ENCODE measurements at places on chromosomes 3 and 15.
A peak's percentile ranks its signal among the peaks of the same experiment; 100 is the strongest.

DNA sequence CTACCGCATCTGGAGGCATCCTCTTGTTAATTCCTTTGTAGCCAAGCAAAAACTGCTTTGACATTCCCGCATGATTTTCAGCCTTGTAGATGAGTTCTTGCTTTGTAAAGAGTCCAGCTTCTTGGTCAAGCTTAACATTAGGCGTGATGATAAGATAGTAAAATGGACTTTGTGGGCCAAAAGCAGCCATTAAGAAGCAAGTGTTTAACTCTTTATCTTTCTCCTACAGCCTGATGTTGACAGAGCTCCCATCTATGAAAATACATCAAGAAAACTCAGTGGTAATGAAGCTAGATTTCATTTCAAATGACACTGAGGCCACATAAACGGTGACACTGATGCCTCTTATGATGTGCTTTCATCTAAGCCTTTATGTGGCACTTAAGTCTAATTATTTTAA, 33.2 kb downstream of the FNDC3B start:
- no peak for DNase-seq

GRCh38 chr3:177370246-177370822, 173.1 kb upstream of the TBL1XR1 start:
- DNase-seq: no peak

GRCh38 chr3:154775821-154776548, 304.1 kb upstream of the MME start:
- peak; percentile 75 for DNase-seq

DNA sequence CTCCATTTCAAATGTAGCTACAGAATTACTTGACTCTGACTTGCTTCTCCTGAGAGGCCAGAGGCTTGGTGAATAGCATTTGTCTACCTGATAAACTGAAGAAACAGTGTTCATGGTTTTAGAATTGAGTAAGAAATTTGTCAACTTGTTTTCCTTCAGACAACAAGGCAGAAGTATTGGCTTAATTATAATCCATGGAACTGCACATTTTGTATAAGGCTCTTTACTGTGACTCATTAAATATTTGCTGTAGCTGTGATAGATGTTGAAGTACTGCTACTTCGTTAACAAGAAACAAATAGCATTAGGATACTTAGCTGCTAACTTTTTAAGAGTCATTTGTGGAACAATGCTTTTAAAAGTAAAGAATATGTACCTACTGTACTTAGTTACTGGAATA, 4.6 kb downstream of the UNC13C start:
- DNase-seq: no peak

GRCh38 chr3:146249921-146250320, 984 bp downstream of the PLSCR4 start:
- DNase-seq: no peak

DNA sequence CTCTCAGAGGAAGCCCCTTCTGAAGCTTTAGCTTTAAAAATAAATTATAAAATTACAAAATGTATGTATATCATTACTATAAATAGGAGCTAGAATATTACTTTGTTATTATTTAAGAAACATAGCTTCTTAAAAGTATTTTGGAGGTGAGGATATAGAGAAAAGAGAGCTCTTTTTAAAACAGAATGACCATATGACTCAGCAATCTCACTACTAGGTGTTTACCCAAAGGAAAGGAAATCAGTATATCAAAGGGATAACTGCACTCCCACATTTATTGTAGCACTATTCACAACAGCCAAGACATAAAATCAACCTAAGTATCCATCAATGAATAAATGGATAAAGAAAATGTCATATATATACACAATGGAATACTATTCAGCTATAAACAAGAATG, 119.6 kb downstream of the DMXL2 start:
- DNase-seq: no peak

DNA sequence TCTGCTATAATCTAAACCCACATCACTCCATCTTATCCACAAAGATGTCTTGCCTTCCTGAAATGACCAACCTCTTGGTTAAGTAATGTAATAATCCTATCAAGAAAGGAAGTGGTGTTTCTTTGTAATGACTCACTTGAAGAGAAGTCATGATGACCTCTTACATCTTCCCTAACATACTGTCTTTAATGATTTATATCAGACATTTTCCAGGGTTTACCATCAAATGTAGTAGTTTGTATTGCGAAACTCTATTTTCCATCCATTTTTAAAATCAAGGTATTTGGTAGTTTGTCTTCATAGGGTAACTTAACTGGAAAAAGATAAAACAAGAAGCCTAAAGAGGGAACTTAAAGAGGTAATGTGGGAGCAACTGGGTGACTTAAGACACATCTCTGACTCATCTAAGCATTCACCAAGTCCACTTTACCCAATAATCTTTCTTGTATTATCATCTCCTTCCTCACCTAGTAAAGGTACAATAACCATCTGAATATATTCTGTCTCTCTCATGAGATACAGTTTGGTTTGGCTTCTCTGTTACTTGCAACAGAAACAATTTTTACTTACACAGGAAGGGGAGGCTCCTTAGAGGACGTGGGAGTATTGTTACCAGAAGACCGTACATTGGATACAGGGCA, 5.7 kb upstream of the MAPK6 start:
- DNase-seq: no peak

- DNase-seq: no peak
These were observed 88.7 kb upstream of the UBE2E2 start for GRCh38 chr3:23114432-23114831.

- DNase-seq: no peak
These were observed 32.3 kb upstream of the CYP11A1 start for GRCh38 chr15:74399511-74400312.

DNA sequence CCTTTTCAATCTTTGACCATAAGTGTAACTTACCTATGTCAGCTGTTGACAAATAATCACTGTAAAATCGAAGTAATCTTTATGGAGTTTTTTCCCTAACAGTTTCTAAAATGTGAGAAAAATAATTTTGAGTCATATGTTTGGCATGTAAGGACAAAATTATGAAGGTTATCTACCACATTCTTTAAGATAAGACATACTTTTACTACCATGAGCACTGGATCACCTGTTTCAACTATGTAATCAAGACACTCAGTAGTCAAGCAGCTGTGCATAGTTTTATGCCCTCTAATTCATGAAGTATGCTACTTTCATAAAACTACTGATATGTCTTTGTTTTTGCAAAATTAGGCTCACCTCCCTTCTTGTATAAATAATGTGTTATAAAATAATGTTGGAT, 12.1 kb downstream of the FGF7 start:
- no peak for DNase-seq

DNA sequence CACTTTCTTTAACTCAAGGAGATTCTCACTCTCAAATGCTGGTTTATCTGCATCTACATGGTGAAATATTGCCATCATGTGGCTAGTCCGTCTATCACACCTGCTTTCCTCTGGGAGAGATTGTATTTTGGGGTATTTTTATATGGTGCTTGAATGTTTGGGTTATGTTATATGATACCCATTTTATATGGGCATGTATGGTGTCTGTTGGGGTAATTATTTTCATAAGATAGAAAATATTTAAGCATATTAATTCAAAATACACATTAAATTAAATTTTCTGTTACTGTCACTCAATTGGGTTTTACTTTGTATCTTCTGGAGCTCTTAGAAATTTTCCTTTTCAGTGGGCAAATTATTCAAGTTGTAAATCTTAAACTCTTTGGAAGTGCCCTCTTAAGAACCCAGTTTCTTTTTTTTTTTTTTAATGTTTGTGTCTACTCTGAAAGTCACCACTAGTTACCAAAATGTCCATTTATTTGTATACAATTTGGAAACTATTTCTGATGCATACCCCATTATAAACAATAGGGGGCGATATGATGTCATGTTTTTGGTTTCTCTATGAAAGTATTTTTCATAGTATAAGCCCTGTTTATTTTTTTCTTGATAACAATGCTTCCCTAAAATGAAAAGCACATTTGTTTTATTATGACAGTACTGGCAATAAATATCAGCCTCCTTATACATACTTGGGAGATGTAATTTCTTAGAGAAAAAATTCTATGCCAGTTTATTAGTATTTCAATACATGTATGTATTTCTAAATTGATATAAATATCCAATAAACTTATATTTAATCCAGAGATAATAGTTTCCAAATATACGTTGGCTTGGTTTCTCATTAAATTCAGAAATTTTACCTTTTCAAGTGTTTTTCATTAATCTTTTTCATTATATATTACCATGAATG, 36.1 kb upstream of the PLSCR5 start:
- DNase-seq: peak; percentile 64

- no peak for DNase-seq
These were observed 44.4 kb downstream of the FLNB start for GRCh38 chr3:58052373-58053273.

DNA sequence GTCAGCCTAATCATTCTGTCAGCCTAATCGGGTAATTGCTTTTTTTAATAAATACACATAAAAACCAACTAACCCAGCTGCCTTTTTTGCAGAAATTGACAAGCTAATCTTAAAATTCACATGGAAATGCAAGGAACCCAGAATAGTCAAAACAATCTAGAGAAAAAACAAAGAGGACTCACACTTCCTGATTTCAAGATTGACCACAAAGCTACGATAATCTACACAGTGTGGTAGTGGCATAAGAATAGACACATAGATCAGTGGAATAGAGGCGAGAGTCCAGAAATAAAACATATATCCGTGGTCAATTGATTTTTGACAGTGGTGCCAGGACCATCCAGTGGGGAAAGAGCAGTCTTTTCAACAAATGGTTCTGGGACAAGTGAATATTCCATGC, 2.4 kb upstream of the C3orf20 start:
- DNase-seq: no peak

GRCh38 chr15:41154412-41154811, 38.3 kb upstream of the INO80 start:
- DNase-seq: no peak

DNA sequence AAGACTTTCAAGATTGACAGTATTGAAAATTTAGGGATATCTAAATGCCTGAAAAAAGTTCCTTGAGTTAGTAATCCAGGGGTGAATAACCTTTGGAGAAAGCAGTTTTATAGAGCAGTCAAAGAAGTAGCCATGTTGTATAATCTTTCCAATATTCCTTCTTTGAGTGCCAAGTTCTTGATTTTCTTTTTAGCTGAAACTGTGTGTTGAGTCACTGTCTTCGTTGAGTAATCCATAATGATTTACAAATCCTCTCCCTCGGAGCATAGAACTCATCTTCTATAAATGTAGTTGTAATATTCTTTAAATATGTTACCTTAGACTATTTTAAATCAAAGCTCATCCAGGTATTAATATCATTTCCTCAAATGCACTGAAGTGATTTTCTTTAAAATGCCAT, 135.2 kb downstream of the BBX start:
- no peak for DNase-seq

- no peak for DNase-seq
These were observed 7.0 kb downstream of the CLDN11 start for GRCh38 chr3:170425491-170426239.

DNA sequence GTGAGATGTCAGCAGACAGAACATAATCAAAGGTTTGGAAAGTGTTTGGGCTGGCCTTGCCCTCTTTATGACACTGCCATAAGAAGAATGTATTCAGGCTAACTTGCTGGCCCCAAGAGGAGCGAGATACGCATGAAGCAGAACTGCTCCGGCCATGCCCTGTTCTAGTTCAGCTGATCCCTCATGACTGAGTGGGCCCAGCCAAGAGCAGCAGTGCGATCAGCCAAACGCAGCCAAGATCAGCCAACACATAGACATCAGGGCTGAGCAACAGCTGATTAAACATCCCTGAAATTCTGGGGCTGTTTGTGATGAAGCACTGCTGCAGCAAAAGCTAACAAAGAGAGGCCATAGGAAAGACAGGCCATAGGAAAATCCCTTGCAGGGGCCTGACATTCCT, 24.1 kb downstream of the POMGNT2 start:
- DNase-seq: no peak

DNA sequence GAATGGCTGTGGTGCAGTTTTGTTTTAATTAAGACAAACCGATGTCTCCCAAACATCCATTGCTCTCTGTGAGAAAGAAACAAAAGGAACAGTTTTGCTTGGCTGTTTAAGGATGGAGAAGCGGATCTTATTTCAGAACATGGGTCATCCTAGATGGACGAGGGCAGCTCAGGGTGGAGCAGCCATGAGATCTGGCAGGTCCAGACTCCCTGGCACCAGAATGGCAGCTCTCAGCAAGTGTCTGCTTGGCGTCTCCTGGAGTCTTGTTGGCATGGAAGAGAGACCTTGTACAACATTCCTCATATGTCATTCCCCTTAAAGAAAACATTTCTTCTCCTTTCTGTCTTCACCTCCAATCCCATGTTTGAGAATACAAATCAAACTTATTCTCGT, 93.8 kb downstream of the ADAMTSL3 start:
- no peak for DNase-seq

Data from COR-L47 (cell line).